ENCODE measurements at places on chromosomes 16 and 17.

GRCh38 chr17:80284631-80285030 lies 24.0 kb downstream of the RNF213 start:
- no peak for DNase-seq

DNA sequence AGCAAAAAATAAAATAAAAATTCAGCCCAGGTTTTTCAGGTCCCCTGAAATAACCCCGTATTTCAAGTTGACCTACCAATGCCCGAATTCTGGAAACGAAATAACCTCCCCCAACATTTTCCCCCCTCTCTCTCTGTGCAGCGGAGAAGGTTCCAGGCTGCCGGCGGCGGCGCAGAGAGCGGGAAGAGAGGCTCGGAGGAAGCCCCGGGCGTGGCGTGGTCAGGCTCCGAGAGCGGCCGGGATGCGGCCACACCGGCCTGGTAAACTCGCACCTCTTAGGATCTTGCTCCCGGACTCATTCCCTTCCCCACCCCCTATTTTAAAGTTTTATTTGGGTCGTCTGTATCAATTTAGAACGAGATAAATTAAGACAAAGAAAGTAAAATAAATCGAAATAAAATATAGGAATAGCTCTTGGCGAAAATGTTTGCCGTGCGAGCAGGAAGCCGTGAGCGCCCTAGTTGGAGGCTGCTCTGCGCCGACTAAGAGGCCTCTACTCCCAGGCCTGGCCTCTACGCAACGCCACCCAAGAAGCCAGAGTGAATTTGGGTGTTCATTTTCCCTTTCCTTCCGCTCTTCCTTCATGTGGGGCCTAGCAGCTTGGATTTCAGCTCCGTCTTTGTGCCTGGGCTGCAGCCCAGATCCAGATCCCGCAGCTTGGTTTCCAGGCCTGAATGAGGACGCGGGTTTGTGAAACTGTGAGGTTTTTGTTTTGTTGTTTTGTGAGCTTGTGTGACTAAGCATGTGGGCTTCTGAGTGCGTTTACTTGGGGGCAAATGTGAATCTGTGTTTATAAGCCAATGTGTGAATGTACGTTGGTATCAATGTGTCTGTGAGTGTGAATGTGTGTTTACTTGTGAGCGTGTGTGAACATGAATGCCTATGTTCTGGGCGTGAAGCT lies 1.5 kb upstream of the HOXB6 start:
- DNase-seq: no peak

GRCh38 chr16:14668556-14669223 lies 25.4 kb downstream of the PLA2G10 start:
- no peak for DNase-seq

- no peak for DNase-seq
These were observed 30.8 kb downstream of the OTOA start for GRCh38 chr16:21694609-21695008.

- no peak for DNase-seq
These were observed 159.5 kb downstream of the MSI2 start for GRCh38 chr17:57415751-57416207.

- DNase-seq: no peak
These were observed 13.4 kb downstream of the WWP2 start for GRCh38 chr16:69775563-69775962.

DNA sequence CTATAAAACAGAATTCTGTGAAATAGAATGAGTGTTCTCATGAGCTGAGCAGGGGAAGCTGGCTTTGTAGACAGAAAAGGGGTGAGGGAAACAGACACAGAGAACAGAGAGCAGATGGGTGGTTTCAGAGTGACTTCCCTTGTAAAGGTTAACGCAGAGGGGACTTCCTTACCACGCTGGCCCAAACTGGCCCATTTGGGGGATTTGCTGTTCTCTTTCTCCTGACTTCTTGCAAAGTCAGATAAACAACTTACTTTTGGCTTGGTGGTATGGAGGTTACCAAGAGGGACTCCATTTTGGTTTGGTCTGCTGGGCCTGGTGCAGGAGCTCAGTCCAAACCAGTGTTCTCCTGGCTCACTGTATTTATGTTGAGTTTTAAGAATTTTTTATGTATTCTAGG lies 48.4 kb downstream of the SEC14L1 start:
- DNase-seq: no peak

DNA sequence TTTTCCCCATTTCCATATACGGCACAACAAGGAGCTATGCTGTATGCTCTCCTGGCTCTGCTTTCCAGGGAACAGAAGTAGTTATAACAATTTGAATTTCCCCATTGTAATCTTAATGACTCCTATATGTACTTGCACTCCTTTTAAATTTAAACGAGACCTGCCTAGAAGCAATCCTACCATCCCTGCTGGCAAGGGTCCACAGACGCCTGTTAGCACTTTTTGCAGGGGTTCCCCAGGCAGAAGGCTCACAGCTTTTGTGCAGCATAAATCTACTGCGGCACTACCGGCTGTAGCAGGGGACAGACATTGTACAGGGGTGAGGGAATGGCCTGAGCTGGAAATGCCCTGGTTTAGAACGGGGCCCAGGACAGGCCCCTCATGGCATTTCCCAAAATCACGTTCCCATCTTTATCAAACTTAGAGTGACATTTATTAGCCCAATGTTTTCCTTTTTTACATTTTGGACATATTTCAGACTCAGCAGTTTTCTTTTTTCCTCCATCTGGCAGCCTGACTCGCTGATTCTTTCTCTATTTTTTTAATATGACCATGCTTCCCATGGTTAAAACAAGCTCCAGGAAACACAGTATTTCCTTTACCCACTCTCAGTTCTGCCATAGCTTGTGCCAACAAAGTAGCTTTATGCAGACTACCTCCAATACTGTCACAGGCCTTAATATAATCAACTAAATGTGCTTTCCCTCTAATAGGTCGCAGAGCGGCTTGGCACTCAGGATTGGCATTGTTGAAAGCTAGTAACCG lies 35.4 kb upstream of the USP22 start:
- no peak for DNase-seq
